ENCODE measurements at places on chromosomes 7 and 10.

- no peak for DNase-seq
Measured at GRCh38 chr10:2837674-2838073, 229.7 kb upstream of the PFKP start.

- no peak for DNase-seq
Measured at GRCh38 chr7:99219185-99219767, 11.4 kb upstream of the KPNA7 start.

DNA sequence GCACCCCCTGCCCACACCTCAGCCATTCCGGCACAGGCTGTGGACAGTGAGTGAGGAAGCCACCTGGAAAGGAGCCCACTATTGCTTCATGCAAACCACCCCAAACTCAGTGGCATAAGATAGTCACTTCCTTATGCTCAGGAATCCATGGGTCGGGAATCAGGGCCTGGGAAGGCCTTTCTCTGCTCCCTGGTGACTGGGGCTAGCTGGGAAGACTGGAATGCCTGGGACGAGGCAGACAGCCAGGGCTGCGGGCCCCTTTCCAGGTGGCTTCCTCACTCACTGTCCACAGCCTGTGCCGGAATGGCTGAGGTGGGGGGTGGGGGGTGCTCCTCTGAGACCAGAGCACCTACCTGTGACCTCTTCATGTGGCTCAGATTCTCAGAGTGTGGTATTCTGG is 74.1 kb upstream of the GRB10 start:
- no peak for DNase-seq

- no peak for DNase-seq
Measured at GRCh38 chr10:82801289-82801688, 926.3 kb downstream of the NRG3 start.

DNA sequence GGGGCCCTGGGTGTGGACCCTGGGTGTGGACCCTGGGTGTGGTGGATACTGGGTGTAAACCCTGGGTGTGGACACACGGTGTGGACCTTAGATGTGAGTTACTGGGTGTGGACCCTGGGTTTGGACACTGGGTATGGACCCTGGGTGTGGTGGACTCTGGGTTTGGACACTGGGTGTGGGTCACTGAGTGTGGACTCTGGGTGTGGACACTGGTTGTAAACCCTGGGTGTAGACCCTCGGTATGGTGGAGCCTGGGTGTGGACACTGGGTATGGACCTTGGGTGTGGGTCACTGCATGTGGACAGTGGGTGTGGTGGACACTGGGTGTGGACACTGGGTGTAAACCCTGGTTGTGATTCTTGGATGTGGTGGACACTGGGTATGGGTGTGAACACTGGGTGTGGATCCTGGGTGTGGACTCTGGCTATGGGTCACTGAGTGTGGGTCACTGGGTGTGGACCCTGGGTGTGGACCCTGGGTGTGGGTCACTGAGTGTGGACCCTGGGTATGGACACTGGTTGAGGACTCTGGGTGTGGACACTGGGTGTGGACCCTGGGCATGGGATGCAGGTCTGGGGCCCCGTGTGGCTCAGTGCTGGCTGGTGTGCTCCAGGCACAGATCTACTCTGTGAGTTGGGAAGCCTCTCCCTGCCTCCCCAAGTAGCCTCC is 356.2 kb downstream of the GLRX3 start:
- no peak for DNase-seq

GRCh38 chr7:29854257-29854938 is 48.1 kb downstream of the WIPF3 start:
- no peak for DNase-seq

- DNase-seq: peak; percentile 33
Measured at GRCh38 chr7:95434557-95435421, at the start of gene PON2. Gene PON2 (minus strand): TSS chr7:95435028. CDS start chr7:95434951, 77 bp downstream.

- no peak for DNase-seq
Measured at GRCh38 chr10:114911052-114911711, 26.8 kb upstream of the TRUB1 start.

GRCh38 chr10:124448696-124449169 is 1.1 kb downstream of the NKX1-2 start:
- DNase-seq: no peak

GRCh38 chr10:113199459-113199858 is 249.4 kb downstream of the TCF7L2 start:
- DNase-seq: no peak

GRCh38 chr7:149443523-149443922 is 17.3 kb downstream of the ZNF777 start:
- no peak for DNase-seq

- DNase-seq: no peak
Measured at GRCh38 chr10:6787091-6787490, 207.0 kb upstream of the PRKCQ start.

- no peak for DNase-seq
Measured at GRCh38 chr10:104323760-104324201, 14.5 kb downstream of the ITPRIP start.

DNA sequence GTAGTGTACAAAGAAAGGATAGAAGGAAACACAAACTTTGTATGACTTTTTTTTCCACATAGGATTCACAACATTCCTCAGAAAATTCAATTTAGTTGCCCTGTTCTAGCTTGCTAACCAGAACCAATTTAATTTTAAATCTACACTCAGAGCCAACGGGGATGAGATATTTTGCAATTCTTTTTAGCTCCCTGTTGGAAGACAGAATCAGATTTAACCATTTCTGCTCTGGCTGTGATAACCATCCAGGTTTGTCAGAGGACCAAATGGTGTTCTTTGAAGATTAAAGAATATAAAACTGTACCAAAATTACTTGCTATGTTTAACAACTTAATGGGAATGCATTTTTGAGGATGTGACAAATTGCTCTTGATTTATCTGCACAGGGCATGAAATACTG is 319.7 kb downstream of the HPSE2 start:
- DNase-seq: no peak

- no peak for DNase-seq
Measured at GRCh38 chr7:27141137-27141922, 2.2 kb downstream of the HOXA5 start.

GRCh38 chr7:44547536-44548231 is 6.6 kb upstream of the NPC1L1 start:
- no peak for DNase-seq

DNA sequence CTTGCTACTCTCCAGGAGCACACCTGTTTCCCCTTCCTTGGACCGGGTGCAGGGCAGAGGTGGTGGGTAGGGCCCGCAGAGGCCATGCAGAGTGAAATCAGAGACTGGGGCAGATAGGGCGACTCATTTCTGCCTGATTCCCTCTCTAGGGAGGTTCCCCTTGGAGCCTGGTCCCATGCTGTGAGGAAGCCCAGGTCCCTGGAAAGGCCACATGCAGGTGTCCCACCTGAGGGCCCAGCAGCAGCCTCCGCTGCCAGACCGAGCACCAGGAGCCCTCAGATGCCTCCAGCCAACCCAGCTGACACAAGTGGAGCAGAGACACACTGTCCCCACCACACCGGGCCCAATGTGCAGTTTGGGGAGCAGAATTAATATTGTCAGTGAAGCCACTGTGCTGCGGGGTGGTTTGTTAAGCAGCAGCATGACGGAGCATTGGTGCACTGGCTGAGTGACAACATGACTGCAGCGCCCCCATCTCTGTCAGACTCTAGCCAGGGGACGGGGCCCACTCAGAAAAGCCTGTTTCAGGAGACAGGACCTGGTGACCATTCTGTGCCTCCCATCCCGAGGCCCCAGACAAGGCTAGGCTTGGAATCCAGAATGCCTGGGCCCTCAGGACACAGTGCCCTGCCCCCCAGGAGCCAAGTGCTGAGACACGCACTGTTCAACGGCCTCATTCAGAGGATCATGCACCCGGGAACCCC is 30.4 kb upstream of the RET start:
- no peak for DNase-seq

DNA sequence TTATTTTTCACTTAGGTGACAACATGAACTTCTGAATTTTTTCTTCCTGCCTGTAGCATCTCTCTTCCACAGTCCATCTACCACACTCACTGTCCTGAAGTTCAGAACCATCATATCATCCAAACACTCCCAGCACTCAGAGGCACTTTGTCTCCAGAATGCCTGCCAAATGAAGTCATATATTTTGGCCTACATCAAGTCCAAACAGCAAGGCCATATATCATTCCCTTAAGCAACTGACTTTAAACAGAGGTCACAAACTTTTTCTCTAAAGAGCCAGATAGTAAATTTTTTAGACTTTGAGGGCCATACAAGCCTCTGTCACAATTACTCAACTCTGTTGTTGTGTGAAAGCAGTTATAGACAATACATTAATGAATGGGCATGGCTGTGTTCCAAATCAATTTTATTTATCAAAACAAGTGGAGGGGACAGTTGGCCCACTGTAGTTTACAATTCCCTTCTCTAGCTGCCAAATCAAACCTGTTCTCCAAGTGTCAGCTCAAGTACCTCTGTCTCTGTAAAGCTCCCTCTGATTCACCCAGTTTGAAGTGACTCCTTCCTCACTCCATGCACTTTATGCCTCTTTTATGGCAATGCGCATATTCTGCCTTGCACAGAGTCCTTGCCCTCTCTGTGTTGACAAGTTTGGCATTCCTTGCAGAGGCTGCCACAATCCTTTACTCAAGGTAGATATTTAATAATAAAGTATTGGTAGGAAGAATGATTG is 305.7 kb downstream of the FZD1 start:
- no peak for DNase-seq

GRCh38 chr10:14478604-14479003 is 147.9 kb upstream of the FRMD4A start:
- DNase-seq: no peak

DNA sequence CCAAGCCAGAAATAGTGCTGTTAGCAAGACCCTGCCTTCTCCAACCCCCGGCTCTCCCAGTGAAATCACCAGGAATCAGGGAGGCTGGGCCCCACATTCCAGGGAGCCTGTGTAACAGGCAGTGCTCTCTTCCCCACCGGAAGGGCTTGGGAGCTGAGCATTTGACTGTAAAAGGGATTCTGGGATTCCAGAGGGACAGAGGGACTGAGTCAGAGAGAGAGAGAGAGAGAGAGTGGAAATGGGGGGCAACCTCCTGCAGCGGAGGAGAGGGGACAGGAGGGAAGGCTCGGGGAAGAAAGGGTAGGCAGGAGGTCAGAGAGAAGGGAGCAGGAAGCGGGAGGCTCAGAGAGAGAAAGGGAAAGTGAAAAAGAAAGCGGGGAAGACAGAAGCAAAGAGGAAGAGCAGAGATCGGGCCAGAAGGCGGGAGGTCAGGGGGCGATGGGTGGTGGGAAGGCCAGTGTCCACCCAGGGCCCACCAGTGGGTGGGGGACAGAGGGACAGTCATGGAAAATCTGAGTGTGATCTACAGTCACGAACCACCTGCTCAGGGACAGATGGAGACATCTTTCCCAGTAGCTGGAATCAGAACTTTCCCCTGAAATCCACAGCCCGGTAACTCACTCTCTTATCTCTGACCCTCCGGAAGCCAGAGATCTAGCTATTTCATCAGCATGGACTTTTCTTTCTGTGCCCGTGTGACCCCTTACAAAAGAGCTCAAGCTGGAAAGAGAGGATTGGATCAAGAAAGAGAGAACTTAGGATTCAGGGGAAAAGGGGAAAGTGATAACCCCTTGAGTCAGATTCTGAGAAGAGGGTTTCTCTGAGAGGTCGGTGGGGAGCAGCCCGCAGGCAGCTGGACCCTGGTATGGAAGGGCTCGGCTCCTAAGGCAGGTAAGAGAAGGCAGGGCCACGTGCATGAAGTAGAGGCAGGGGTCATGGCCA is 4.6 kb upstream of the SERPINE1 start:
- no peak for DNase-seq

DNA sequence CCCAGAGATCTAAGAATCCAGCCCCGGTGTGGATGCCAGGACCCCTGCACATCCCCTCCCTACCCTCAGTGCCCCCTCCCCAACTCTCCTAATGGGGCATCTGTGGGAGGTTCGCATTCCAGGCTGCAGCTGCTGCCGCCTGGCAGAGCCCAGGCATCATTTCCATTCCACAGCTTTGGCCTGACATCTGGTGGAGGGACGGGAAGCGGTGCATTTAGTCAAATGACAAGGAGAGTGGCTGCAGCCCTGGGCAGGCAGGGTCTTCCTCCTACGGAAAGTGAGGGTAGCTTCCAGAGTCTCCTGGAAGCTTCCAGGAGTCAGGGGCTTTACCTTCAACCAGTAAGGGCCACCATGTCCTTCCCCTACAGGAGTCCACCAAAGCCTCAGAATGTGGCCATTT is 30.8 kb downstream of the PRLHR start:
- no peak for DNase-seq

DNA sequence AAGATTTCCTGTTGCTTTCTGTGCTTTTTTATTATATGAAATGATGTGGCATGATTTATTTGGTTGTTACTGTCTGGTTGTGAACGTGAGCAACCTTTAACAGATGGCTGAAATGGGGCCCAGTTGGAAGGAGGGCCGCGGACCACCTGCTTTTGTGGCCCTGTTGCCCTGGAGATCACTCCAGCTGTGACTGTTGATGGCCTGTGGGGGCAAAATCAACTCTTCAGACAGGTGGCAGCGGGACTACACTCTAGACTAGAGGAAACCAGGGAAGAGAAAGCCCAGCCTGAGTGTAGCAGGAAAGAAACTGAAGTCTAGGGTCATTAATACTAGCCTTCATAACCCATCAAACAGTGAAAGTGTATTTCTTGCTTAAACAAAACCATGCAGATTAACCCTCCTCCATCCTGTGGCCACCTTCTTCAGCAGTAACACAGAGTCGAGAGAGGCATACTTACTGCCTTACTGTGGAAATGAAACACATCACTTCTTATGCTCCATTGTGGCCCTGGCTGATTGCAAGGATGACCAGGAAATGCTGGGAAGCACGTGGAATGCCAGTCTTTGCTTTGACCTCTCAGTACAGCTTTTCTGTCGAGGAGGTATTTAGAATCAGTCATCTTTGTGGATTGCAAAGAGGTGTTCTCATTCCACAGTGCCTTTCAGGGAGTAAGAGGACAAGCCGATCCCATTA is 80.5 kb downstream of the CCNY start:
- no peak for DNase-seq

DNA sequence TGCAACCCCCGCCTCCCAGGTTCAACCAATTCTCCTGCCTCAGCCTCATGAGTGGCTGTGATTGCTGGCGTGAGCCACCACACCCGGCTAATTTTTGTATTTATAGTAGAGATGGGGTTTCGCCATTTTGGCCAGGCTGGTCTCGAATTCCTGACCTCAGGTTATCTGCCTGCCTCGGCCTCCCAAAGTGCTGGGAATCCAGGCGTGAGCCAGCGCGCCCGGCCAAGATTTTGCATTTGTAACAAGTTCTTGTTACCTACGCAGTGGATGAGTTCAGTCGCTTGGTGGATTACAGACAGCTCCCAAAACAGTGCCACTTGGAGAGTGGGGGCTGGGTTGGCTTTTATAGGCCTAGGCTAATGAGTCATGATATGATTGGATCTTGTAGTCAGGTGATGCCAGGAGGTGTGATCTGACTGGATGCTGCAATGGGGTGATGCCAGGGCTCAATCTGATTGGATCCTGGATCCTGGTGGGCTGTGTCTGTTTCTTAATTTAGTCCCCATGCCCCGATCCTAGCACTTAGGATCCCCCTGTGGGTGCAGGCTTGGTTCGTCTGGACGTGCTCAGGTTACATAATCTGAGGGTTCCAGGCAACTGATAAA is 20.3 kb downstream of the SBDS start:
- DNase-seq: no peak
